ENCODE measurements at places on chromosomes 11 and 22.

DNA sequence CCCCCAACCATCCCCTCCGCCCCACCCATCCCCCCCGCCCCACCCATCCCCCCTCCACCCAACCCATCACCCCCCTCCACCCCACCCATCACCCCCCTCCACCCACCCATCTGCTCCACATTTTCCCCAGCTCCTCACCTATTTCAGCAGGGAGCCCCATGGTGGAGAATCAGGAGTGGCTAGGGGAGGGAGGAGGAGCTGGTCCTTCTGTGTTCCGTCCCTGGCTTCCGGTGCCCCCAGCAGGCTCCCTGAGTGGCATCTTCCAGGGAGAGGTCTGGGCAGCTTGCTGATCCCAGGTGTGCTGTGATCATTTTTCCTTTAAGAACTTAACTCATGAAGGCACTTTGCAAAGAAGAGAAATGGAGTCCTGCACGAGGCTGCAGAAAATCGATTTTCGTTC, 365.8 kb downstream of the TBC1D22A start:
- DNase-seq, result no peak

- no peak for DNase-seq
These were observed 10.0 kb downstream of the CARD10 start for GRCh38 chr22:37509059-37509860.

DNA sequence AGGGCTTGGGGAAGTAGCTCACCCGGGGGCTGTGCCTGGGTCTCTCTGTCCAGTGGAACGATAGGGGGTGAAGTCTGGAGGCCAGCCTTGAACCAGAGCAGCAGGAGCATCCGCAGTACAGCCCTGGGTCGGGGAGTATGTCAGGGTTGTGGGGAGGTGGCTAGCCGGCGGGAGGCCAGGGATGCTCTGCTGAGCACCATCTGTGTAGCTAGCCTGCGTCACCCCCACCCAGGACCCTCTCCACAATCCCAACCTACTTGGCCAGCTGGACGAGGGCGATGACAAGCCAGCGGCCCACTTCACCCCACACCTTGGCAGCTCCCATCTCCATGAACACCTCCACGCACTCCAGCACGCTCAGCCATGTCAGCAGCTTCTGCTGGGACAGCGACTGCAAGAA, 2.2 kb downstream of the PEX16 start:
- DNase-seq, result no peak

- DNase-seq, result no peak
These were observed 233.0 kb downstream of the FAM76B start for GRCh38 chr11:95556342-95557163.

GRCh38 chr11:67631411-67631810, 1.7 kb upstream of the NUDT8 start:
- no peak for DNase-seq

DNA sequence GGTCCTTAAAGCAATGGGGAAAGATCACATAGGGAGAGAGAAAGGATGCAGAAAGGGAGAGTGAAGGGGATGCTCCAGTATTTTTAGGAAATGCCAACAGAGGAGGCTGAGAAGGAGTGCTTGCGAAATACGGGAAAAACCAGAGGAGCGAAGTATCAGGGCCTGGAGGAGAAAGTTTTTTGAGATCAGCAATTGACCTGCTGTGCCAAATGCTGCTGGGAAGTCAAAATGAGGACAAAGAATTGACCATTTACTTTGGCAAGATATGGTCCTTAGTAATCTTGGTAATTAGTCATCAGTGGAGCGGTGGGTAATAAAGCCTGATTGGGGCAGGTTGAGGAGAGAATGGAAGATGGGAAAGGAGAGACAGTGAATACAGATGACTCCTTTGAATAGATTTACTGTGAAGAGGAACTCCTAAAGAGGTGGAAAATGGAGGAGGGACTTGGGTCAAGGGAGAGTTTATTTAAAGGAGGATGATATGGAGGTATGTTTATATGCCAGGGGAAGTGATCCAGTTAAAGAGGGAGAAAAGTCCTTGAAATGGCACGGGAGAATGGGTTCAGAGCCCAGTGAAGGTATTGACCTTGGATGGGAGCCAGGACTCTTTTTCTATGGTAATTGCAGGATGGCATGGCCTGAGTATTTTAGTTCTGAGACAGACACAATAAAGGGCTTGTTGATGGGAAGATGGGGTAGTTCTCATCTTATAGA, 111.5 kb downstream of the PKNOX2 start:
- no peak for DNase-seq

DNA sequence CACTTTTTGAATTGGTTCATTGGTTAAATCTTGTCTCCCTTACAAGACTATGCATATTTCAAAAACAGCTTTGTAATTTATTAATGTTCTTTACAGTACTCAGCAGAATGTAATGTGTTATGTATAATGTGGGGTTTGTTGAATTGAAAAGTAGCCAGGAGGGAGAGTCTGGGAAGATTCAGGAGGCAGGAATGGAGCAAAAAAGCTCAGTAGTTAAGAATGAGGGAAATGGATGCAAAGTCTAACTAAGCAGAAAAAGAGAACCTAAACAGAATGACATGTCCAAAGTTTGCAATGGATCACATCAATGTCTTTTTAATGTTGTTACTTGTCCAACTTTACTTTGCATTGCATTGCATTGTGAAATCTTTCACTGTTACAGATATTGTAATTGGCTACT, 86.5 kb upstream of the CARD18 start:
- no peak for DNase-seq

DNA sequence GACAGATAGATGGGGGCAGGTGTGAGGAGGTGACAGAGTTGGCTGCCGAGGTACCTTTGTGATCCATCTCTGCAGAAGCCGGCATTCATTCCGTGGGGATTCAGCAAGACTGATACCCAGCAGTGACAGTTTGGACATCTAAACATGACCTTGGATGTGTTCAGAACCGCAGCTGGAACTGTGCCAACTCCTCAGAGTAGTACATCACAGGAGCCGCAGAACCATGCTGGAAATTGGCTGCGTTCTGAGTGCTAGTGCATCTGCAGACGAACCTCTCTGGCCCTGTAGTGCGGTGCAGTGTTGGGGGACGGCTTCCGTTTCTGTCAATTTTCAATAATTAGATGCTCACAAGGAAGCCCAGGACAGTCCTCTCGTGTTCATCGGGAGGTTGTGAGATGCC, 772.1 kb downstream of the NTM start:
- DNase-seq, result no peak

GRCh38 chr11:3121931-3122774, 43.0 kb downstream of the OSBPL5 start:
- DNase-seq, result no peak

GRCh38 chr11:17277024-17277584, 565 bp downstream of the NUCB2 start:
- DNase-seq, result no peak

- DNase-seq, result no peak
These were observed 31.4 kb upstream of the TTC12 start for GRCh38 chr11:113282898-113283437.

DNA sequence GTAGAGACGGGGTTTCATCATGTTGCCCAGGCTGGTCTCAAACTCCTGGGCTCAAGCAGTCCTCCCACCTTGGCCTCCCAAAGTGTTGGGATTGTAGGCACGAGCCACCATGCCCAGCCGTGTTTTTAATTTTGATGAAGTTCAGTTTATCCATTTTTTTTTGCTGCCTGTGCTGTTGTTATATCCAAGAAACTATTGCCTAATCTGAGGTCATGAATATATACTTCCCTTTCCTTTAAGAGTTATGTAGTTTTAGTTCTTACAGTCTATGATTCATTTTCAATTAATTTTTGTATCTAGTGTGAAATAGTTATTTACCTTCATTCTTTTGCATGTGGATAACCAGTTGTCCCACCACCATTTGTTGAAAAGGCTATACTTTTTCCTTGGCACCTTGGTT, 50.3 kb upstream of the SORL1-AS1 start:
- DNase-seq, result no peak

- DNase-seq, result no peak
These were observed 49.3 kb upstream of the PPP2R1B start for GRCh38 chr11:111815489-111815888.

DNA sequence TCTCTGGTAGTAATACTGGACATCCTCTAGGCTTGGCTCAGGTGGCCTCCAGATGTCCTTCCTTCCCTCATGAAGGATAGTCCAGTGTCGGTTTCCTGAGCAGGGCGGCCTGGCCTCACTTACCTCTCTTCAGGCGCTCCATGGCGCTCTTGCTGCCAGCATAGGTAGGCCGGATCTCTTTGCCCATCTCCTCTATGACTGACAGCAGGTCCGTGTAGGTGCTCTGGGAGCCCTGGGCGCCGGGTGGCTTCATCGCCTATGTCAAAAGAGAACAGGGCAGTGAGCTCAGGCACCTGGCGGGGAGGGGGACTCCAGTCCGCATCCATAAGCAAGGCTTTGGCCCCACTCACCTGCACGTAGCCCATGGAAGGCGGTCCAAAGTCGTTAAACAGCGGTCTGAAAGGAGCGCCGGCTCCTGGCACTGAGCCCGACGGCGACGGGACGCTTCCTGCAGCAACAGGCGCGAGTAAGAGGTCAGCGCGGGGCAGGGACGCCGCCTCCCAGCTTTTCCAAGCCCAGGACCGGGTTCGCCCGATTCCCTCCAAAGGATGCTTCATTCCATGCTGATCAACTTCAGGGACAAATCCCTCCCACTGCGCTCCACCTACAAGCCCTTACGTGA, 609 bp downstream of the CDK2AP2 start:
- DNase-seq, result no peak

- peak; percentile 94 for DNase-seq
These were observed 368.9 kb downstream of the BUD13 start for GRCh38 chr11:116403794-116404461.

DNA sequence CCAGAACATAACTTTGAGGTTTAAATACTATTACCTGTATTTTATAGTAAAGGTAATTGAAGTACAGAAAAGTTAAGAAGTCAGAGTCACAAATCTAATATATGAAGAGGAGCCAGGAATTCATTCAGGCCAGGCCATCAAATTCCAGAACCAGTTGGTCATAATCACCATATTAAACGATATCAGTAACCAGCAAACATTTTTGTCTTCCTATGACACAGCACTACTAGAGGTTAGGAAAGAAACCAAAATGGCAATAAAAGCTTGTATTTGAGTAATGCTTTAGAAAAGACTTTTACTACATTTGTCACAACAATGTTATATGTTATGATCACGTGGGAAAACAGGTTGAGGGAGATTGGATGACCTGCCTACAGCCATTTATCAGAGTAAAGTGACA, 62.2 kb downstream of the DKK3 start:
- no peak for DNase-seq

GRCh38 chr11:60511393-60511792, 3.8 kb upstream of the MS4A13 start:
- DNase-seq, result no peak

DNA sequence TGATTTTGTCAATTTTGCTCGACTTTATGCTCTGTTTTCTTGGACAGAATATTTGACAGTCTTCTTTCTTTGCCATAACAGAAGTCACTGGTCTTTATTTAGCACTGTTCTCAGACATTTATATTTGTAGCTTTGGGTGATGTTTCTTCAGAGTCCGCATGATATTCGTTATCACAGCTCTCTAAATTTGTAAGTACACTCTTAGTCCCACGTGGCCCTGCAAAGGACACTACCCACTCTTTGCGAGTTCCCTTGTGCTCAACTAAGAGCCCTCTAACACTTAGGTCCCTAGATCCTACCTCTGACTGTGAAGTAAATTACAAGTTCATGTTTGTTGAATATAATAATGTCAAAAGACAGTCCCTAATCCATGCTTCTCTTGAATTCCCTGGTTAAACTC, 651.9 kb downstream of the NTM start:
- no peak for DNase-seq

DNA sequence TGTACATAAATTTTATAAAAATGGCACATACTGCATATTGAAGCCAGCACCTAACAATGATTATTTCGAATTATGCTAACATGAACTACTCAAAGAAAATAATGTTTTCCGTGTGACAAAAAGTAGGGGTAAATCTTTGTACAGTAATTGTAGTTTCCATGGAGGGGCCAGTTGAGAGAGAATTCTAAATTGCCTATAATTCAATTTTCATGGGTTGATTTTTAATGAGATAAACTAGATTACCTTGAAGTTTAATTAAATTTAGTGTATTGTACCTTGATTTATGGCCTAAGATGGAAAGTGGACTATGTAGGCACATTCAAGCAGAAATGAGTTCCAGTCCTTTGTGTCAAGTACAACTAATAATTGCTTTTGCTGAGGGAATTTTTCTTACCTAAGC, 5.0 kb downstream of the APLP2 start:
- no peak for DNase-seq

GRCh38 chr11:2259897-2260451, 10.4 kb downstream of the ASCL2 start:
- no peak for DNase-seq

DNA sequence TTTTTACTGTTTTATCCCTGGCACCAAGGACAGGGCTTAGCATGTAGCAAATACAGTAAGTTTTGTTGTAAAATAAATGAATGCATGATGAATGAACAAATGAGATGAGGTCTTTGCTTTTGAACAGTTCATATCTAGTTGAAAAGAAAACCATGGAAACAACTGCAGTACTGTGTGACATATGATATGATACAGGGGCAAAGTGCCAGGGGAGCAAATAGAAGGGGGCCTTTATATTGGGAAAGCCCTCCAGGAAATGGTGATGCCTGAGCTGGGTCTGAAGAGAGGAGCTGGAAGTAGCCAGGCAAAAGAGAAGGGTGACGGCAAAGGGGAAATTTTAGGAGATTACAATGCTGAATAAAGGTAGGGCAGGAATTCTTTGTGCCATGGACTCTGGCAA, 63.8 kb upstream of the UCP3 start:
- no peak for DNase-seq

GRCh38 chr11:122521626-122522025, 133.9 kb upstream of the UBASH3B start:
- DNase-seq, result no peak

DNA sequence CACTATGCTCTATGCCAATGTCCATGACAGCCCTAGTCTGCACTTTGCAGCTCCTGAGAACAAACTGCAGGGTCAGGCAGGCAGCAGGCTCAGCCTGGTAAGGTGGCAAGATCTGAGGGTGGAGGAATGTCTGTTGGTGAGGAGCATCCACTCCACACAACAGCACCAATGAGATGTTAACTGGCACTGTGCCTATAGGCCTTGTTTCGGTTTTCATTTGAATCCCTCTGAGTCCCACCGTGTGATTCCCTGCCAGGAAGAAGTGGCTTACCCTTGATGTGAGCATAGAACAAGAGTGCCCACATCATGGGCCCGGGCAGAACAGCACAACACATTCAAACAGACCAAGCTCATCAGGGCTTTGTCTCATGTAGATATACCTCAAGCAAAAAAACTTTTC, 44.1 kb upstream of the CHRM4 start:
- no peak for DNase-seq

All from NCI-H524 treated with DMSO at 0.1 percent for 48 hours (cell line).